ENCODE measurements at places on chromosomes 11 and 22.

DNA sequence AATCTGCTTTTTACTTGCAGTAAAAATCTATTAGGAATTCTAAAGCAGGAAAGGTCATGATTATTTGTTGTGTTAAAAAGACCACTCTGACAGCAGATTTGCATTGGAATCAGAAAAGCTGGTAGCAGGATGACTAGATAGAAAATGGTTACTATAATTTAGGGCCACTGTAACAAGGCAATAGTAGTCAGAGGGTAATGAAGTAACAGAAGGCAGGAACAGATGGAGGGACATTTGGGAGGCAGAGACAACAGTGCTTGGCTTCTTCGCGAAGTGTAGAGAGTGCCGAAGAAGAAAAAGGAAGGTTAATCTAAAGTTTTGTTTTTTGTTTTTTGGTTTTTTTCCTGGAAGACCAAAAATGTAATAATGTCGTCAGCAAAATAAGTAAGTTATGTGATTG is 129.8 kb upstream of the SLC5A12 start:
- no peak for DNase-seq

DNA sequence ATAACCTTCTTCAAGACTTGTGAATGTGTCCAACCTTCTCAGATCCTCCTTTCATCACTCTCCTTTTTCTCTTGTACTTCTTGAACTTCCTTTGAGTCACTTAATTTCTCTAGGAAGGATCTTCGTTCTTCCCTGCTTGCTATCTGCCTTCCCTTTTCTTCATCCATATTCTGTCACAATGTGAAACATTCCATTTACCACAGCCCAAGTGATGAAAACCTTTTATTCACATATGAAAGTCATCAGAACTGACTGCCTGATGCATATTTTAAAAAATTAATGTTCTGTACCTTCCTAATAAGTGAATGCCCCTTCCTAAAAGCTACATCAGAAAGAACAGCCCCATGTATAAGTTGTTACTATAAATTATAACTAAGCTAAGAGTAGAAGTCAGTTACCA is 520.4 kb upstream of the LUZP2 start:
- DNase-seq, result no peak

- DNase-seq, result no peak
Measured at GRCh38 chr11:77407613-77408012, 66.3 kb downstream of the PAK1 start.

- no peak for DNase-seq
Measured at GRCh38 chr11:12728417-12728816, 54.2 kb downstream of the TEAD1 start.

- no peak for DNase-seq
Measured at GRCh38 chr11:96284917-96285316, 58.1 kb downstream of the MAML2 start.

GRCh38 chr22:46212195-46212594 is 37.9 kb downstream of the CDPF1 start:
- DNase-seq, result no peak

- DNase-seq, result no peak
Measured at GRCh38 chr11:84390441-84391078, 1104.4 kb upstream of the CCDC90B start.

GRCh38 chr11:100294748-100295147 is 392.3 kb upstream of the ARHGAP42 start:
- DNase-seq, result no peak

DNA sequence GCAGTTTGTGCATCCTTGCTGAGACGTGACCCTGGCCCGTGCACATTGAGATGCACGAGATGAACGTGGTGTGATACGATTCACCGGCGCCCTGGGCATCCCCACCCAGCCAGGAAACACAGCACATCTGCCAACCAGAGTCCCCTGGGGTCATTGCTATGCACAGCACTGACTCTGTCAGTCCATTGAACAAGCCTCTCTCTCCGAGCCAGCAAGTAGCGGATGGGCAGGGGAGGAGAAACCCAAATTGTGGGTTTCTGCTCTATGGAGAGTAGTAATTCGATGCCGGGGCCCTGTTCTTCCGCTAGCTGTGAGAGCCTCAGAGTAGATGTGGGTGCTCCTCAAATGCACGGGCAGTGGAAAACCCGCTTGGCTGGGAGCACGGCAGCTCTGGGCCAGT is 85.1 kb downstream of the ARHGAP8 start:
- DNase-seq, result no peak

DNA sequence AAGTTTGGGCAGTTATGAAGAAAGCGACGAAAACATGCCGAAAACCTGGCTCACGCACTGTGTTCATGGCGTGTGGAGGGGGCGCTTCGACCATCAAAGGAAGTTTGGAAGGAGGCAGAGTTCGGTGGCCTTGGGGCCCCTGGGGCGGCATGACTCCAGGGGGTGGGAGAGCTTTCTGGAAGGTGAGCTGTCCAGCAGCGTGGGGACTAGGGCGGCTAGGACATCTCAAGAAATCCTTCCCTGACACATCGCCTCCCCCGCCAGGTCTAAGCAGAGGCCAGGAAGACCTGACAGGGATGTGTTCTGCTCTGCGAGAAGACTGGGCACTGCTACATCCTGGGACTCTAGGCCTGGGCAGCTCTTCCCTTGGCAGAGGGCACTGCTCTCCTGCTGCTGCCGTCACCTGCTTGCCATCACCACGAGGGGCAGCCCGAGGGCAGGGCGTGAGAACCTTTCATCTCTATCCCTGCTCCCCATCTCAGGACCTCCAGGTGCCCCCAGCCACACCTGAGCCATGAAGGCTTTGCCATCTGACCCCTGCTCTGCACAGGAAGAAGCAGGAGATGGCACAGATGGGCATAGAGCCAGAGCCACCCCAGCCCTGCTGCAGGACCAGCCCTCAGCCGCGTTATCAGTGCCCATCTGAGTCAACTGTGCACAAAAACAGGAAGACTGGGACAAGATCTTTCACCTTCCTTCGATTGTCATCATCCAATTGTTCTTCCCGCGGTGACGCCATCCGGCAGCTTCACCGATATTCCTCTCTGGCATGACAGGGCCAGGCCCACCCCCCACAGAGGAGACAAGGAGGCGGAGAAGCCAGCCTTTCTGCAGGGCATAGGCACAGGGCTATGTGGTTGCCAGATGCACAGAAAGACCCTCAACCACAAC is 12.7 kb downstream of the LINC01488 start:
- DNase-seq, result no peak

GRCh38 chr11:75873417-75874221 is 58.6 kb downstream of the UVRAG start:
- peak; percentile 58 for DNase-seq

GRCh38 chr22:34886391-34886790 is 179.6 kb upstream of the ISX start:
- no peak for DNase-seq

DNA sequence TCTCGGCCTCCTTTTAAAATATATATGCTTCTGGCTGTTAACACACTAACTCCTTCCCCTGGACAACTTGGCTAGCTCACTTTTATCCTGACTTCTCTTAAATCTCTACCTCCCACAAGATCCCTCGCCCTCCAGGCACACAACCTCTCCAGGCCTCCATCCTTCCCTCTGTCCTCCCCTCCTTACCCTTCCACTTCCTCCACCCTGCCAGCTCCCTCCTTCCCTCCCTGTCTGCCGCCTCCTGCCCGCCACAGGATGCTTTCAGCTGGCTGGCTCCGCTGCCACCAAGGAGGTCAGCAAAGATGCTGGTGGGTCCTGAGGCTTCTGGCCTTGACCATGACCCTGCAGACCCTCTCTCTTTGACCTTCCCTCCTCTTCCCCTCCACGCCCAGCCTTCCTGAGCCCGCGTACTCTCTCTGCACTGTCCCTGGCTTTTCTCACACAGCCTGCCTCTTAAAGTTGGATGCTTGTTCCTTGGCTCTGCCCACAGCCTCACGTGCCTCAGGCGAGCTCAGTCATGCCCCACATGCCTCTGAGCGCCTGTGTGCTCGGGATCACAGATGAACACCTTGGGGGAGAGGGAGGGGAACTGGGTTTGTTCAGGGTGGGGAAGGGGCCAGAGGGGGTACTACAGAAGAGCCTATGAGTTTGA is 6.7 kb downstream of the NFAM1 start:
- DNase-seq, result no peak

- no peak for DNase-seq
Measured at GRCh38 chr11:61026121-61027031, 54.9 kb downstream of the CD6 start.

GRCh38 chr11:12818333-12819015 is 144.3 kb downstream of the TEAD1 start:
- DNase-seq, result no peak

- DNase-seq, result peak; percentile 4
Measured at GRCh38 chr11:12285811-12286222, 91.6 kb upstream of the PARVA start.

DNA sequence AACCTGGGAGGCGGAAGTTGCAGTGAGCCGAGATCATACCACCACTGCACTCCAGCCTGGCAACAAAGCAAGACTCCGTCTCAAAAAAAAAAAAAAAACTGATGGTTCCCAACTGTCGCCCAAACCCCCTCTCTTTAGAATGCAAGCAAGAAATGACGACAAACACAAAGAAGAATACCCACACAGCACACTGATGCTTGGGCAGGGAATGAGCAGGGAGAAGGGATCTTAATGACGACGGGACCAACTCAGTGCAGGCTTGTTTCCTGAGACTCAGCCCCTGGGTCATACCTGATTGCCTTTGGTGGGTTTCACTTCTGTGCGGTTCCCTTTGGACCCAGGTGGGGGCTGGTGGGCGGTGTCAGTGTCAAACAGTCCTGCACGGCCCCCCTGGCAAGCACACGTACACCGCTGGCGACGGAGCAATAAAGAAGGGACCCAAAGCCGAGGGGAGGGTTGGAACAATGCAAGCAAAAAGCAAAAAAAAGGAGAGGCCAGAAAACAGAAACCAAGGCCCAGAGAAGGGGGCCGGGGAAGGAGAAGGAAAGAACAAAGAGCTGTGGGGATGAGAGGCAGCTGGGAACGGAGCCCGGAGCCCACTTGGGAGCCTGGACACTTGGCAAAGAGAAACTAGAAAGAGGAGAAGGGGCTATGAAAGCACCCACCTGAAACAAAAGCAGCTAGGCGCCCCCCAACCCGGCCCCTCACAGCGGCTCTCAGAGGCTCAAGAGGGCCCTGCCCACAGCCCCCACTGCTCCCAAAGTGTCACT is 99.6 kb downstream of the CELSR1 start:
- no peak for DNase-seq

- DNase-seq, result no peak
Measured at GRCh38 chr11:119759747-119760412, 30.9 kb upstream of the NECTIN1 start.

- DNase-seq, result no peak
Measured at GRCh38 chr11:60264644-60265043, 15.8 kb upstream of the MS4A4A start.

GRCh38 chr22:38694049-38694448 is 6.7 kb downstream of the JOSD1 start:
- DNase-seq, result no peak

DNA sequence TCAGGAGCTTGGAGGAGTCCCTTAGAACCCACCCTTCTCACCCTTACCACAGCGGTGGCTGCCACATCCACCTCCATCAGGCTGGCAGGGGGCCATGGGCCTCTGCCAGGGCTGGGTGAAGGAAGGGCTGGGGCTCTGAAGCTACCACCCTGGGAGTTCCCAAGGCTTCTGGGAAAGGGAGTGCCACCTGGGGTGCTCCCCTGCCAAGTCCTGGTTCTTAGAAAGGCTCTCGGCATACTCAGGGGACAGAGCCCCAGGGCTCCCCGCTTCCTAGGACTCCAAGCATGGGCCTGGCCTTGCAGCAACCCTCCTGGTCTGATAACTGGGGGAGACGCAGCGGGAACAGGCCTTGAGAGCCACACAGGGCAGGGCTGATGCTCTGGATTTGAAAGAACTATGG is 438 bp upstream of the PLA2G3 start:
- peak; percentile 27 for DNase-seq
